Colonic mucosa (tissue), 4 donors: ENCODE measurements at places on chromosomes 2 and 18. TPM values are rescaled to one million over a fixed set of nuclear protein-coding genes. Genes with fewer than 3 reads are reported as not detected.

ASNSD1 gene
- total RNA-seq, result 28.1 TPM

ZFP36L2 gene
- 166 TPM for total RNA-seq

MSTN gene
- not detected for total RNA-seq

- DNase-seq, result no peak
These were observed 362.5 kb upstream of the TNP1 start for GRCh38 chr2:217222309-217222910.
